ENCODE measurements at places on chromosomes 6 and 20. TPM values are rescaled to one million over a fixed set of nuclear protein-coding genes. Genes with fewer than 3 reads are reported as not detected.

Gene KCNK16
- total RNA-seq, result not detected

Gene GNMT
- total RNA-seq, result 9.4 TPM

Gene SLC4A11
- total RNA-seq, result 2.6 TPM

Gene EFCAB8
- total RNA-seq, result 0.29 TPM

Gene VEGFA
- 279 TPM for total RNA-seq

Gene CAGE1
- not detected for total RNA-seq

Gene SSTR4
- total RNA-seq, result 0.30 TPM

Gene BPIFB1
- total RNA-seq, result 37.7 TPM

DNA sequence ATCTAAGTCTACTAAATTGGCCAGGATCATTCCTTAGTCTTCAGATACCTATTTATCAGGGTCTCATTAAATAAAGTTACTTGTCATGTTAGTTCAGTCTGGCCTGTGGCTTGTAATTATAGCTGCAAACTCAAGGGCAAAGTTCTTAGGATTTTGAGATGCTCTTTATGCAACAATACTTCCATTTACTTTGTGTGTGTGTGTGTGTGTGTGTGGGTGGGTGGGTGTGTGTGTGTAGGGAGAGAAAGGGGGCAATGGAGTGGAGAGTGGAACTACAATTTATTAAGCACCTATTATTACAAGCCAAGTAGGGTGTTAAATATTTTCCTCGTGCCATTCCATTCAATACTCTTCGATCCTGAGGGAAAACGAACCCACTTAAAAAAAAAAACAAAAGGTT lies 17.7 kb upstream of the TBC1D20 start:
- no peak for DNase-seq

- DNase-seq, result no peak
Observed at GRCh38 chr6:51996296-51996947, 91.0 kb downstream of the PKHD1 start.

DNA sequence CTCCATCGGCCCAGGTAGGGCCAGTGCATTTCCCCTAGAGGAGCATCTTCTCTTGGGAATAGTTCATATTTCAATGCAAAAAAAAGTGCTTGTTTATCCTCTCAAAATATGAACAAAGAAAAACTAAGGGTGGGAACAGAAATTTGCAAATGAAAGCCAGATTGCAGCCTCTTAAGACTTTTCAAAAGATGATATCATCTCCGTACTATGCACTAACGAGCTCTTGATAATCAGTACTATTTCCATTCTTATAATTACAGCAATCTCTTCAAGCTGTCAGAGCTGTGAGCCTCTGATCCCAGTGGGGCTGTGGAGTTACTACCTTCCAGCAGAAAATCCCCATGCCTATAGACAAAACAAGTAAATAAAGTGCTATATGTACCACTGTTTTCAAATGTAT lies 77.1 kb downstream of the SOD2 start:
- DNase-seq, result no peak

GRCh38 chr6:107763946-107764345 lies 60.2 kb downstream of the SCML4 start:
- DNase-seq, result no peak

GRCh38 chr6:35343092-35343834 lies 905 bp downstream of the PPARD start:
- no peak for DNase-seq

GRCh38 chr20:19815553-19815991 lies 57.5 kb downstream of the RIN2 start:
- DNase-seq, result no peak

DNA sequence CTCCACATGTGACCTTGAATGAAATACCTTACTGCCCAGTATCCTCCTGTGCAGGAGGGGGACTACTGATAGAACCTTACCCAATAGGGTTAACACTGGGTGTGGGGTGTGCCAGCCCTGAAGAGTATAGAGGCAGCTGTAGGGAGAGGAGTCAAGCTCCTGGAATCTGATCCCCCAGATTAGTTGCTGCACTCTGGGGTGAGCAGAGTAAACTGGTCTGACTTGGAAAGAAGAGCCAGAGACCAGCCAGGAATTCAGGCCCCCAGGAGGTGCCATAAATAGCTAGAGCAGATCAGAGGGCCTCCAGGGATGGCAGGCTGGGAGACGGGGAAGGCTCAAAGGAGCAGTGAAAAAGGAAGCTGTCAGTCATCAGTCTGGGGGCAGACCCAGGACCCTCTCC lies 3.5 kb upstream of the APOBEC2 start:
- DNase-seq, result no peak

DNA sequence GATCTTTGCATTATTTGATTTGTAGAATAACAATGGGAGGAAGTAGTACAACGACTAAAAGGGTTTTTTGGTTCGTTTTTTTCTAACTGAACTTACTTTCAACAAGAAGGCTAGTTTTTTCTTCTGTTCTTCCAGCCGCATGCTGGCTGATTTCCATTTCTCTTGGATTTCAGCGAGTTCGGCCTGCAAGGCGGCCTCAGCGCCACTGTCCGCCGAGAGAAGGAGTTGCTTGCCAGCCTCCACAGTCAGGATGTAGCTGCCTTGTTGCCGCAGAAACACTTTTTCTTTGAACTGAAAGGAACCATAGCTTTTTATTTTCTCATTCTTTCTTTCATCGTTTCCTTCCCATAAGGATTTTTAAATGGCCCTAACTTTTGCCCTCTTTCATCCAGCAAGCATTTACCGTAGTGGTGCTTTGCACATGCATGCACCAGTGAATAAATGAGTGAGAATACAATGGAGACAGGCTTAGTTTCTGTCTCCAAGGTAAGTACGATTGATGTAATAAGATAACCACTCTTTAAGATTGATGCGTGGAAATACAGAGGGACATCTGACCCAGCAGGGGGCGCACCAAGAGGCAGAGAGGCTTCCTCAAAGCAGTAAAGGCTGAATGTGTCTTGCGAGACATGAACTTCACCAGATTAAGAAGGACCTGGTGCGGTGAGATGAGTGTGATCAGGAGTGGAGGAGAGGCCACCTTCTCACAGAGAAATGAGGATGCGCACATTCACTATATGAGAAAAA lies 398.8 kb downstream of the ESR1 start:
- DNase-seq, result peak; percentile 56

GRCh38 chr6:6179858-6180623 lies 140.4 kb downstream of the F13A1 start:
- DNase-seq, result no peak

DNA sequence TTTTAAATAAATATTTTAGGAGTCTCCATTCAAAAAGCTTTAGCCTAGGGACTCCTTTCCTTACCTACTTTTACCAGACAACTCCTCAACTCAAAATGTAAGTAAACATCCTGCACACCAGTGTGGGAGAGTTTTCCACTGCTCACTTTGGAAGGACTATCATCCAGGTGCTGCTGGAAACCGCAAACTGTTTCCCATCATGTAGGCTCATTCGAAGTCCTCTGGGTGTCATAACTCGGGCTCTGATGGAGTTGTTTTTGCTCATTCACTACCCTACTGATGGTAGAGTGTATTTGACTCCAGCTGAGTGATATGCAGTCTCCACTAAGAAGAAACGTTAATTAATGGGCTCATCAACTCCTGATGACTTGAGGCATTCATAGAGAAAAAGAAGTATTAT lies 136.5 kb upstream of the AKAP12 start:
- DNase-seq, result no peak

DNA sequence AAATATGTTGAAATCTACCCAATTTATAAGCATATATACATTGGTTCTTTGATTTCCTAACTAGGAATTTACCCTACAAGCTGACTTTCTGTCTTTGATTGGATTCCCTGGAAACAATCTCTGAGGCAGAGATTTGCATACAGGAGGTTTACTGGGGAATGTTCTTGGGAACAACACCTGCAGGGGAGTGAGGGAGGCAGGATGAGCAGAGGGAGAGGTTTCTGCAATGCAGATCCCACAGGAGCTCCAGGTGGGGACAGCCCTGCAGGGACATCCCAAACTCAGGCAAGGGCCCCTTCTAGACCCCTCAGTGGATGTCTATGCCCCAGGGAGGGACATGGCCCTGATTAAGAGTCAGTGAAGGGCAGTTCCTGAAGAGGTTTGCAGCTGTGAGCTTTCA lies 95.2 kb upstream of the CCDC167 start:
- no peak for DNase-seq

DNA sequence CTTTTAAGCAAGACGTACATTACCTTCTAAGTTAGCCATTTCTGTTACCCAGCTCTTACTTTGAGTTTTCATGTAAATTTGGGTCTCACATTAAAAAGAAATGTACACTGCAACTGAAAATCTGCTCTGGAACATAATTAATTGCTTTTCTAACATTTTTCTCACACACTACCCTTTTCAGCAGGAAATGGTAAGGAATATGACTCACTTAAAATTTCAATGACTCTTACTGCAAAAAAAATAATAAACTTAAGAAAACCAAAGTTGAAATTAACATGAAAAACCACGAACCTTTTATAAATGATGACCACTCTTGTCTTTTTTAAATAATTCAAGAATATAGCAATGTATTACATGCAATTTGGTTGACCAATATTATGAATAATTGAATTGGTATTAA lies 1.3 kb downstream of the CGA start:
- no peak for DNase-seq

DNA sequence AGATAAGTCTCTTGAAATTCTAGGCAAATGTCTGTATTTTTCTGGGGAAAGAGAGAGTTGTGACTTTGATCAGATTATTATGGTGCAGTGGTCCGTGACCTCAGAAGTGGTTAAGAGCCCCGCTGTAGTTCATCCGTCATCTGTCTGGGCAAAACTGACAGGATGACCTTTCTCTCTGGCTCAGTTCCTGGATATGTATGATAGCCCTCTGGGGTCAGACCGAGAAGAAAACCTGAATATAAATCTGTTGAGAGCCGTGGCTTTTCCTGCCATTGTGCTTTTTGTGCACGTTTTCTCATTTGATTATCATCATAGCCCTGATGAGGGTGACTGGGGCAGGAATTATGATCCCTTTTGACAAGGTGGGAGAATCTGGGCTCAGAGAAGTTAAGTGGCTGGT lies 26.5 kb downstream of the GHRH start:
- no peak for DNase-seq

DNA sequence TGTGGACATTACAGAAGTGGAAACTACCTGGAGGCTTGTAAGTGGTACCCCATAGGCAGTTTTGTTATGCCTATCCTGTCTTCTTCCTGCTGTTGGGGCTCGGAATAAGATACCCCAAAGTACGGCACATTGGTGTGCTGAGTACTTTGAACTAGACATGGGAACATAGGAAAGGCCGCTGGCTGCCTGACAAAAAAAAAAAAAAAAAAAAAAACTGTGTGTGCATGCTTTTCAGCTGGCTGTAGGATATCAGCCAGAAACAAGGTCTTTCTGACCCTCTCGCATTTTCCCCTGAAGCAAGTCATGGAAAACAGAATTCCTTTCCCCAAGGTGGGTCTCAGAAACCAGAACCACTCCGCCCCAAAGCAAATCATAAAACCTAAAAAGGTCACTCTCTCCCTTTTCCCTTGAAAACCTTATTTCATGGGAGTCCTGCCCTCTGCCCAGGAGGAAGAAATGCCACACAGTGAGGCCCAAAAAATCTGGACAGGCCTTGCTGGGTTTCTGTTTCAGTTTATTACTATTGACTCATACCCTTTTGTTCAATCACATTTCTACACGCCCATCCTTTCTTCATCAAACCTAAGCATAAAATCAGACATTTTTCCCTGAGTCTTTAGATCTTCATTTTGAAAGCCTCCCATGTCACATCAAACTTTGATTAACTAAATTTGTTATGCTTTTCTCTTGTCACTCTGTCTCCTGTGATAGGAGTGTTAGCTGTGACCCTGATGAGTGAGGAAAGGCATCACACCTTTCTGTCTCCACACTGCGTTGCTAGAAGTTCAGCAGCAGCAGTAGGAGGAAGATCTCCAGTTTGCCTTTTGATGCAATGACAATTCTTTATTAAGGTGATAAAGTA lies 17.2 kb downstream of the SLC2A12 start:
- no peak for DNase-seq

DNA sequence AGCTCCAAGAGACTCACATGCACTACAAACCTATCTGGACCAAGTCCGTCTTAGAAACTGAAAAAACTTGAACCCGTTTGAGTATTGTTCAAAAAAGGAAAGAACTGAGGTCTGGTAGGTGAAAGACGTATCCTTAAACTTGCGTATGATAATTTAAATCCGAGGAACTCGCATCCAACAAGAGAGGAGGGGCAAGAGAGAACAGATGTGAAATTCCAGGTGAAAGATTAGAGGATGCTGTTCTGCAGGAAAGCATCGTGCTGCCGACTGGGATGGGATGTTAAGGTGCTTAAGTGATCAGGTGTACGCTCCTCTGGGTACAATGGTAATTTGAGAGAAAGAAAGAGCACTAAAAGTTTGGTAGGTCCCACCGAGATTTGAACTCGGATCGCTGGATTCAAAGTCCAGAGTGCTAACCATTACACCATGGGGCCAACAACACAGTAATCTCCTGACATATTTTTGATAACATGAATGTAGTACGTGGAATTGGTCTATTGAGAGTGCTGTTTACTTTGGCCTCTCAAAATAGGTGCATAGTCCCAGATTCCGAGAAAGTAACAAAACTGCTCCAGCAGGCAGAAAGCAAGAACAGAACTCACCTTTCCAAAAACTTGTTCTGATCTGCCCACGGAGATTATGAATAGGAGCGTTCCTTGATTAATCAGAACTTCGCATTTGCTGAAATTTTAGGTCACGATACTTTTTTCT lies 53.5 kb upstream of the BTN3A2 start:
- DNase-seq, result no peak

GRCh38 chr6:159821122-159821521 lies 21.0 kb downstream of the PNLDC1 start:
- no peak for DNase-seq

DNA sequence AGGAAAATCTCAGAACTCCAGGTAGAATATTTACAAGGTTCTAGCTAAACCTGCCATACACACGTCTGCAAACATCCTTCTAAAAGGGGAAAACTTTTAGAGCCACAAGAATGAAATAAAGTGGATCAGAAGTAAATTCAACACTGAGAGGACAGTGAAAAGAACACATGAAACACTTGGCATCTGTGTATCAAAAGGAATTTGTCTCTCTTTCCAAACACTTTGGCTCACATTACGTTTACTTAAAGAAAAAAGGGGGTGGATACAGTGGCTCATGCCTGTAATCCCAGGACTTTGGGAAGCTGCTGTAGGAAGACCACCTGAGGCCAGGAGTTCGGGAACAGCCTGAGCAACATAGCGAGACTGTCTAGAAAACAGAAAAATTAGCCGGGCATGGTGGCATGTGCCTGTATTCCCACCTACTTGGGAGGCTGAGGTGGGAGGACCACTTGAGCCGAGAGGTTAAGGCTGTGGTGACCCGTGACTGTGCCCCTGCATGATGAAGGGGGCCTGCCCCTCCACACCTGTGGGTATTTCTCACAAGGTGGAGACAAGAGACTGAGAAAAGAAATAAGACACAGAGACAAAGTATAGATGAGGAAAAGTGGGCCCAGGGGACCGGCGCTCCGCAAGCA lies 35.4 kb downstream of the NINL start:
- DNase-seq, result no peak

DNA sequence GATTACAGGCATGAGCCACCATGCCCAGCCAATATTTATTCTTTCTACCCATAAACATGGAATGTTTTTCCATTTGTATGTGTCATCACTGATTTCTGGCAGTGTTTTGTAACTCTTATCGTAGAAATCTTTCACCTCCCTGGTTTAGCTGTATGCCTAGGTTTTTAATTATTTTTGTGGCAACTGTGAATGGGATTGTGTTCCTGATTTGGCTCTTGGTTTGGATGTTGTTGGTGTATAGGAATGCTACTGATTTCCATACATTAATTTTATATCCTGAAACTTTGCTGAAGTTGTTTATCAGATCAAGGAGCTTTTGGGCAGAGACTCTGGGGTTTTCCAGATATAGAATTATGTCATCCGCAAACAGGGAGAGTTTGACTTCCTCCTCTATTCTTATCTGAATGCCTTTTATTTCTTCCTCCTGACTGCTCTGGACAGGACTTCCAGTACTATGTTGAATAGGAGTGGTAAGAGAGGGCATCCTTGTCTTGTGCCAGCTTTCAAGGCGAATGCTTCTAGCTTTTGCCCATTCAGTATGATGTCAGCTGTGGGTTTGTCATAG lies 198.6 kb downstream of the ZDHHC14 start:
- DNase-seq, result no peak

All from upper lobe of left lung (tissue), 6 donors.